Glutamatergic neuron (in vitro differentiated cells): ENCODE measurements at places on chromosomes 6 and 20.

- DNase-seq: no peak
Observed at GRCh38 chr6:3538536-3538935, 81.7 kb upstream of the SLC22A23 start.

GRCh38 chr6:26501482-26501986 lies 1.4 kb downstream of the BTN1A1 start:
- peak; percentile 47 for DNase-seq

GRCh38 chr20:63552481-63553249 lies 1.3 kb upstream of the FNDC11 start:
- no peak for DNase-seq

DNA sequence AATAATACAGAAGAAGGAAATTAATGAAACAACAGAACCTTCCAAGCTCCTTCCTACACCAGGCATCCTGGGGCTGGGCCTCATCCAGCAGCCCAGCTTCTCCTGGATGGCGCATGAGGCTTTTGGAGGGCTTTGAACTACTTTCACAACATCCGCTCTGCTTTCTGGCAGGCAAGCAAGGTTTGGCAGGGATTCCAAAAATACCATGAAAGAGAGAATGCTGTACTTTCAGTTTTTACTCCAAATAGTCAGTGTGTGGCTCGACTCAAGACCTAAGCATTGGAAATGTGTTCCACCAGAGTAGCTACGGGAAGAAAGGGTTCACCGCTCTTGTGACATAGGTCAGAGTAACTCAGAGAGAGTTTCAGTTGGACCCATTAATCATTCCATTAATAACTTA lies 125.4 kb downstream of the OPRM1 start:
- no peak for DNase-seq

DNA sequence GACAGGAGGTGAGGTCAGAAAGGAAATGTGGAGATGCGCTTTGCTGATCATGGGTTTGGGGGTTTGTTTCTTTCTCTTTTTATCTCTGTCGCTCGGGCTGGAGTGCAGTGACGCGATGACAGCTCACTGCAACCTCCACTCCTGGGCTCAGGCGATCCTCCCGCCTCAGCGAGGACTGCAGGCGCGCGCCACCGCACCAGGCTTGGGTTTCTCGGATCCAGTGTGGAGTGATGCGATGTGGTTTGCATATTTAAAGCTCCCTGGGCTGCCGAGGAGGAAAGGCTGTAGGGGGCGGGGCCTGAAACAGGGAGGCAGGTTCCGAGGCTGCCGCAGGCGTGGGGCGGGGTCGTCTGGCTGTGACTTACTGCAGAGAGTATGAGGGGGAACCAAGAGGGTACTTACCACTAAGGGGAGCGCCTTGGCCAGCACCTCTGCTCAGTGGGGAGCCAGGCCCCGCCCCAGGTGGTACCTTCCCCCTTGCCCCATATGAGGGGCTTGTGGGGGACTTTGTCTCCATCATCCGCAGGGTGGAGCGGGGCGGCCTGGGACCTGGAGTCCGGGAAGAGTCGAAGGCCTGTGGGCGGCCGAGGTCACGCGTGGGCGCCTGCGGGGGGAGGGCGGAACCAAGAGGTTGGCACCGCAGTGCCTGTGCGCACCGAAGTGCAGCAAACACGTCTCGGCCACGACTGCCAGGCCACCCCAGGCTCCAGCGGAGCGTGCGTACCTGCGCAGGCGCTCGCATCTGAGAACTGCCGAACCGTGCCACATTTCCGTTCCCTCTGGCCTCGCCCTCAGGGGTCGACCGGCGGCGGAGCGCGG lies 12.7 kb upstream of the BAK1 start:
- peak; percentile 70 for DNase-seq

DNA sequence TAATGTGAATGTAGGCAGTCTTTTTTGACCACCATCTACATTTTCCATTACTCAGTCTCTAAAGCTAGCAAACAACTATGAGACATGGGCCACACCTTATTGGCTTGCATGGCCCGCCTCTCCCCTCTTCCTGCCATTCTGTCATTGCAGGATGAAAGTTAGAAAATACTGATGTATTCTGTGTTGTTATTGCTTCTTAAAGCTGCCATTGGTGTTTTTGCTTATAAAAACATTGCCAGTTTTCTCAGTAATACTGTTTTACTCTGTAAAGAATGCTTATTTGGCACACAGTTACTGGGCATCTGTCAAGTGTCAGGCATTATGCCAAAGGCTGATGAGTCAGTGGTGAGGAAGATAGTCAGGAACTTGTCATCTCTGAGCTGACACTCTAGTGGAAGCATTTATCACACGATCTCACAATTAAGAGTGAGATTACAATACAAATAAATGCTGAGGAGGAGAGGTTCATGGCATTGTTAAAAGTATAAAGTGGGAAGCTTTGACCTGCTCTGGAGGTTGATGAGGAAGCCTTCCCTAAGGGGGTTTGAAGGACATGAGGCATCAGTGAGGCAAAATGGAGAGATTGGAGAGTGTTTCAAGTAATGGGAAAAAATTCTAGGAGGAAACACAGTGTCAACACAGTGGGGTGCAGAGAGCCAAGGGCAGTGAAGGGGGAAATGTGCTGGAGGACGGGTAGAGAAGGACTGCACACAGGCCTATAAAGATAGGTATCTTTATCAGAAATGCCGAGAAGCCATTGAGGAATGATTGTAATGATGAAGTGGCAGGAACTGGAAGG lies 14.7 kb downstream of the KLHL32 start:
- DNase-seq: no peak

- no peak for DNase-seq
Observed at GRCh38 chr6:29845405-29846006, 17.9 kb downstream of the HLA-G start.

DNA sequence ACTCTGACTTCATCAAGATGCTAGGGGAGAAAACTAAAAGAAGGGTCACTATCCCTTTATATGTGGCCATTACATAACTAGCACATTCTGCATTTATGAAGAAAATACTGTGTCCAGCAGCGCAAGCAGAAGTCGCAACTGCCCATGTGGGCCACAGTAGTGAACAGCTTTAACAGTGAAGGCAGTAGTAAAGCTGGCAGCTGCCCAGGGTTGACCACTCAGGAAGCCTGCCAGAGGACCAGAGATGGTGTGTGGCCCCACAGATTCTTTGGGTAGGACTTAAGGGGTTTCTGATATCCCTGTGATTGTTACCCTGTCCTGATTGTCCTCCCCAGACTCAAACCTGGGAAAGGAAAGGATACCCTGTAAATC lies 88.3 kb upstream of the NT5E start:
- no peak for DNase-seq

DNA sequence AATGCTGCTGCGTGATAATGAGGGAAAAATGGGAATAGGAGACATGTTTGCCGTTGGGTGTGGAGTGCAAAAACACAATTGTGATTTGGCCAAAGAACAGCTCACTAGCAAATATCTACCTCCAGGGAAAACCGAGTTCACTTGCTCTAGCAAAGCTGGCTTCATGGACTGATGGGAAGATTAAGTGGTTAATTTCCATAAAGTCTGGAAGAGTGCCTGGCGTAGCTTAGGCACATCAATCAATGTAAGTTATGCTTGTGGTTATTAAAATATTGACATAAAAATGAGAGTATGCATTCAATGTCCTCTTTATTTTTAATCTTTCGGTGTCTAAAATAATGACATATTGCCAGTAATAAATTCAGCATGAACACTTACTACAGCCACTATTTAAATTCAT lies 267.5 kb downstream of the SMOC2 start:
- no peak for DNase-seq

- DNase-seq: no peak
Observed at GRCh38 chr6:163756079-163756478, 341.6 kb downstream of the QKI start.

GRCh38 chr6:14757418-14757817 lies 488.5 kb upstream of the JARID2 start:
- no peak for DNase-seq

GRCh38 chr6:26295691-26296555 lies 69.1 kb upstream of the BTN3A2 start:
- DNase-seq: no peak

GRCh38 chr6:119871520-119871919 lies 522.0 kb upstream of the MAN1A1 start:
- no peak for DNase-seq

- DNase-seq: no peak
Observed at GRCh38 chr6:99187429-99187828, 162.0 kb downstream of the FAXC start.

DNA sequence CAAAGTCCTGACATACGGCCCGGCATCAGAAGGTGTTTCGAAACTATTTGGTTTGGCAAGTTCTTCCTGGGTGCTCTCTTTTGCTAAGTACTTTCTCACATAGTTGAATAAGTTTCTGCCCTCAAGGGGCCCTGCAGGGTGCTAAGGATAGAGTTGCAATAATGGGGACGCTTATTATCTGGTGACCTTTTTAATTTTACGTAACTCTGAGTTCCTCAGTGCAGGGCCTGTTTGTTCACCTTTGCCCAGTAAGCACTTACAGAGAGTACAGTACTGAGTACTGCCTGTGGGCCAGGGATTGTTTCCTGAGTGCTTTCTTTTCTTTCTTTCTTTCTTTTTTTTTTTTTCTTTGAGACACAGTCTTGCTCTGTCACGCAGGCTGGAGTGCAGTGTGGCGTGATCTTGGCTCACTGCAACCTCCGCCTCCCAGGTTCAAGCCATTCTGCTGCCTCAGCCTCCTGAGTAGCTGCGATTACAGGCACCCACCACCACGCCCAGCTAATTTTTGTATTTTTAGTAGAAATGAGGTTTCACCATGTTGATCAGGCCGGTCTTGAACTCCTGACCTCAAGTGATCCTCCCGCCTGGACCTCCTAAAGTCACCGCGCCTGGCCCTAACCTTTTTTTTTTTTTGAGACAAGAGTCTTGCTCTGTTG lies 4.5 kb upstream of the PXMP4 start:
- DNase-seq: no peak

GRCh38 chr20:63257629-63258028 lies 3.4 kb upstream of the NKAIN4 start:
- DNase-seq: no peak

- DNase-seq: no peak
Observed at GRCh38 chr6:44618371-44618770, 230.9 kb downstream of the CDC5L start.

- no peak for DNase-seq
Observed at GRCh38 chr20:17749978-17750721, 50.4 kb downstream of the BANF2 start.
